ENCODE measurements at places on chromosomes 12 and 14. TPM values are rescaled to one million over a fixed set of nuclear protein-coding genes. Genes with fewer than 3 reads are reported as not detected.
A peak's percentile ranks its signal among the peaks of the same experiment; 100 is the strongest.

GRCh38 chr14:95946867-95947266, 70.2 kb downstream of the TUNAR start:
- H3K4me1 ChIP-seq, result no peaks in the 10 kb centered on the region
- H3K36me3 ChIP-seq, result no peaks in the 10 kb centered on the region
- H3K4me3 ChIP-seq, result no peak overlapping the region

DNA sequence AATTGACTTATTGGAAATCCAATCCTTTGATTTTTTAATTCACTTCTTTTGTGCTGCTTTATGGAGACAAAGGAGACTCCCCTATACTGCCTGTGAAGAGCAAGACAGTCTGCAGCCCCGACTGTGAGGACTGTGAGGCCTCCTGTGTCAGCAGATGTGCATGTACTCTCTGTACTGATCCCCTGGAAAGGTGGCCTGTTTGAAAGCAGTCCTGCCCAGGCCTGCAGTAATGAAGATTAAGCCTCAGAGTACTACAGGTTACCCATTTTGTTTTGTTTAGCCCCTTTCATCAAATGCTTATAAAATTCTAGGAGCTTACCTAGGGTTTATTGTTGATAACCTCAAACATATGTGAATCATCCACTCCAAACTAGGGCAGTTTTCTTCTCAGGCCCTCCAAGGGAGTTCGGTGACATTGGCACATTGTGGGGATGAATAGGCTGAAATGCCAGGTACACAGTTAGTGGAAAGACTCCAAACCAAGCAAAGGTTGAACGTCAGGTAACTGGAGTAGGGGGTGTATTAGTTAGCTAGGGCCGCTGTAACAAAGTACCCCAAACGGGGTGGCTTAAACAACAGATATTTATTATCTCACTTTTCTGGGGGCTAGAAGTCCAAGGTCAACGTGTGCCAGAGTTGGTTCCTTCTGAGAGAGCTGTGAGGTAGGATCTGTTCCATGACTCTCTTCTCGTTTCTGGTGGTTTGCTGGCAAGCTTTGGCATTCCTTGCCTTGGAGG, 208.7 kb upstream of the BCL2L14 start:
- no peak overlapping the region for H3K4me3 ChIP-seq
- H3K4me1 ChIP-seq, result no peaks in the 10 kb centered on the region
- no peaks in the 10 kb centered on the region for H3K27me3 ChIP-seq
- no peak for DNase-seq
- peak overlapping the region; percentile 41 for H3K27ac ChIP-seq

- no peak overlapping the region for H3K4me3 ChIP-seq
- peak overlapping the region; percentile 51 for H3K27ac ChIP-seq
- no peaks in the 10 kb centered on the region for H3K36me3 ChIP-seq
- H3K4me1 ChIP-seq, result no peaks in the 10 kb centered on the region
Observed at GRCh38 chr14:32572867-32573150, 243.7 kb downstream of the AKAP6 start.

DNA sequence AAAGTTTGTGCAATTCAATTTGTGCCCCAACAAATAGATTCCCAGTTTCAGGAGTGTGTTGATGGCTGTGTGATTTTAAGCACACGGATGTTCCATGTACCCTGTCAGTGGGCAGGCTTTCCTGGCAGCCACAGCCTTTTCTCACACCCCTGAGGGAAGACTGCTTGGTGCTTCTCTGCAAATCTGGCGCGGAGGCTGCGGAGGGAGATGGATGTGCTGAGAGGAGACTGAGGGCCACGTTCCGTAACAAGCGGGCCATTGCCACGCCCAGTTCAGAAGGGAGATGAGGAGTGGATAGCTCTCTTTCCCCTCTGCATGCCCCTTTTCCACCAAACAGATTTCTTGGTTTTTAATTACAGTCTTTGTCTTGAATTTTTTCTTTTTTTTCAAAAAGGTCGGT, 89.1 kb downstream of the BEGAIN start:
- H3K27me3 ChIP-seq, result no peaks in the 10 kb centered on the region
- H3K27ac ChIP-seq, result no peak overlapping the region
- no peaks in the 10 kb centered on the region for H3K4me1 ChIP-seq
- no peak overlapping the region for H3K4me3 ChIP-seq

DNA sequence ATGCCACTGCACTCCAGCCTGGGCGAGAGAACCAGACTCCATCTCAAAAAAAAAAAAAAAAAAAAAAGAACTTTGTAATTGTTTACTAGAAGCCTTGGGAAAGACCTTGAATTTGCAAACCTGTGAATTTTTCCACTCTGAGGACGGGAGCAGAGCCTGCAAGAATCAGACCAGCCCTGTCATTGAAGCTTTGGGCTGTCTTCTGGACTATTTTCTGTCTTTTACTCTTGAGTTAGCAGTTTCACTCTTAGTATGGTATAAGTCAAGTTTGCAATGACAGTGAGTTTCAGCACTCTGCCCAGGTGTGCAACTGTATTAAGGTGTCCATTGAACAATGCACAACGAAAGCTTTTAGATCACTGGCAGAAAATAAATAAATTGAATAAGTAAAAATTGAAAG, 81.4 kb upstream of the KRAS start:
- no peaks in the 10 kb centered on the region for H3K4me1 ChIP-seq
- H3K4me3 ChIP-seq, result no peak overlapping the region
- DNase-seq, result no peak

DNA sequence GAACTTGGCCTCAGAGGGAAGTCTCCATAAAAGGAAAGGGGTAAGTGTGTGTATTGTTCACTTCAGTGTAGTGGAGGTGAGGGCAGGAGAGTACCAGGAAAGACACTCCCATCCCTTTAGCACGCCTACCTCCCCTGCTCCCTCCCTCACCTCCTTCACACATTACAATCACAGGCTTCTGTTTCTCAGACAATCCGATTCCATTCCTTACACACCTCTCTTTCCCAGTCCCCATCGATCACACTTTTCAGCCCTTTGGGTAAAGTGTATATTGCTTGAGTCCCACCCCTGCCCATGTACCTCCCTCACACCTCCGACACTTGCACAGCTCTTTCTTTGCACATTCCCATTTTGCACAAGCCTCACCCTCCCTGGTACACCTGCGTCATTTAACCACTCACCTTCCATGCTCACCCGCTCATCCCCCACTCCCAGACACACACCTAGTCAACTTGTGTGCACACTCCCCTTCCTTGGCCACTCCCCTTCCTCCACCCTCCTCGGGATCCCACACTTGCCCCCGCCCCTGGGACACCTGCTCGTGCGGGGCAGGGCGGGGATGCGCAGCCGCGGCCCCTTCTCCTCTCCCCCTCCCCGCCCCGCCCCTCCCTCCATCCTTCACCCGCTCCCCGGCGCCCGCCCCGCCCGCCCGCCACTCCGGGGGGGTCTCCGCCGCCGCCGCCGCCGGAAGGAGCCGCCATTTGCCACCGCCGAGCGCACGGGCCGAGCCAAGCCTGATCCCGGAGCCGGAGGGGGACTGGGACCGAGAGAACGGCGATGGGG, at the start of gene MARCHF9:
Gene MARCHF9, plus strand, starts transcription at position 693 of the 783 bp plus-strand sequence. CDS start 426 bp downstream, outside the sequence.
- H3K4me1 ChIP-seq, result no peaks in the 10 kb centered on the region
- no peaks in the 10 kb centered on the region for H3K36me3 ChIP-seq
- no peaks in the 10 kb centered on the region for H3K27me3 ChIP-seq
- peak within 1 kb of the TSS; percentile 59 for H3K4me3 ChIP-seq
- H3K27ac ChIP-seq, result peak within 1 kb of the TSS; percentile 72
- peak; percentile 93 for DNase-seq

GRCh38 chr14:81269100-81269978, 48.6 kb upstream of the GTF2A1 start:
- H3K4me3 ChIP-seq, result no peak overlapping the region
- DNase-seq, result peak; percentile 49
- H3K4me1 ChIP-seq, result no peaks in the 10 kb centered on the region
- no peak overlapping the region for H3K27ac ChIP-seq

GRCh38 chr12:120956579-120957300, 21.6 kb upstream of the HNF1A start:
- H3K27ac ChIP-seq, result peak overlapping the region; percentile 78
- no peaks in the 10 kb centered on the region for H3K27me3 ChIP-seq
- peak; percentile 83 for DNase-seq
- H3K4me3 ChIP-seq, result no peak overlapping the region
- no peaks in the 10 kb centered on the region for H3K36me3 ChIP-seq
- peaks cover 5% of the 10 kb centered on the region for H3K4me1 ChIP-seq

GRCh38 chr12:118063576-118064391, 2.8 kb upstream of the WSB2 start:
- no peaks in the 10 kb centered on the region for H3K27me3 ChIP-seq
- H3K36me3 ChIP-seq, result no peaks in the 10 kb centered on the region
- H3K4me3 ChIP-seq, result no peak overlapping the region
- DNase-seq, result peak; percentile 37
- H3K4me1 ChIP-seq, result peaks cover 9% of the 10 kb centered on the region
- peak overlapping the region; percentile 94 for H3K27ac ChIP-seq

DNA sequence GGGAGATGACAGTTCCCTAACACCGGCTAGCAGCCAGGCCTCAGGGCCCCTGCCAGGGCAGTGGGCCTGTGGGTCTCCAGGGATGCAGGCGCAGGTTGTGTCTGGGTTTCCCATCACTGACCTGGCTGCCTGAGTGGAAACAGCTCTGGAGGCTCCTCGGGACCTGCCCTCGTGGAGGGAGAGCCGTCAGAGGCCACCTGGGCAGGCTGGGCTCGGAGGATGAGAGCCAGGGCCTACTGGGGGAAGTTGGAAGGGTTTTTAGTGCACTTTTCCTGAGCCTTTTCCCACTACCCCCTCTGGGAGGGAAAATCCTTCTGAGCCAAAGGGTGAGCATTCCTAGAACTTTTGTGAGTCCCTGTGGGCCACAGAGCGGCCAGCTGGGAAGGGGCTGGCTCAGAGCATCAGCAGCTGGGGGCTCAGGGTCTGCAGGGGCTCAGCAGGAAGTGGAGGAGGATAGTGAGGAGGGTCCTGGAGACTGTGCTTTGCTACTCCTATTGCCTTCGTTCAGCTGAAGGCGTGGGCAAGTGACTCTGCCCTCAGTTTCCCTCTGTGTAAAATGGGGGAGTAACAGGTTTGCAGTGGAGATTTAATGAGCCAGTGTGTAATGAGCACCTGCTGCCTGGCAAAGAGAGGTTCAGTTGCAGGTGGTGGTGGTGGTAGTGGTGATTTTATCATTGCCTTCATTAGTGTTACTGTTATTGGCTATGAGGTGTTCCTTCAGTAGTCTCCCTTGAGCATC, 1.8 kb downstream of the SH2B3 start:
- no peak for DNase-seq
- H3K27me3 ChIP-seq, result no peaks in the 10 kb centered on the region
- no peaks in the 10 kb centered on the region for H3K36me3 ChIP-seq

GRCh38 chr12:91173124-91173523, 9.5 kb downstream of the DCN start:
- H3K27me3 ChIP-seq, result no peaks in the 10 kb centered on the region
- no peak for DNase-seq
- no peak overlapping the region for H3K4me3 ChIP-seq
- no peaks in the 10 kb centered on the region for H3K4me1 ChIP-seq
- H3K27ac ChIP-seq, result no peak overlapping the region
- H3K36me3 ChIP-seq, result no peaks in the 10 kb centered on the region

DNA sequence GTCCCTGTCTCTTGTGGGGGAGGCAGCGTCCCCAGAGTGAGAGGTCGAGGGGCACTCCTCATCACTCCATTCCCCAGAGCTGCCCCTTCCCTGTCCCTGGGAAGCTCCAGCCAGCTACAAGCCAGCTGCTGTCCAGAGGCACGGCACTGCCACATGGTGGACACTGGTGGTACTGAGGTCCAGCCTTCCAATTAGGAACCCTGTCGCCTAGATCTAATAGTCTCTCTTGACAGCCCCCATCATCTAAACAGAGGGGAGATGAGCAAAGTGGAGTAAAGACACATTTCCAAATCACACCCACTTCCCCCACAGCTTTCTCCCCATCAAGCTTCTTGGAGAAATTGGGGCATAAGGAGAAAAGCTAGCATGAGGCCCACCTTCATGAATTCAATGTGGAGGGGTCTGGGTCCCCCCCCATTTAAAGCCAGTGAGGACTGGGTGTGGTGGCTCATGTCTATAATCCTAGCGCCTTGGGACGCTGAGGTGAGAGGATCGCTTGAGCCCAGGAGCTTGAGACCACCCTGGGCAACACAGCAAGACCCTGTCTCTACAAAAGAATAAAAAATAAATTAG, 2.1 kb upstream of the INHBE start:
- no peaks in the 10 kb centered on the region for H3K27me3 ChIP-seq
- H3K4me1 ChIP-seq, result no peaks in the 10 kb centered on the region
- no peak overlapping the region for H3K27ac ChIP-seq
- no peak overlapping the region for H3K4me3 ChIP-seq
- no peaks in the 10 kb centered on the region for H3K36me3 ChIP-seq

DNA sequence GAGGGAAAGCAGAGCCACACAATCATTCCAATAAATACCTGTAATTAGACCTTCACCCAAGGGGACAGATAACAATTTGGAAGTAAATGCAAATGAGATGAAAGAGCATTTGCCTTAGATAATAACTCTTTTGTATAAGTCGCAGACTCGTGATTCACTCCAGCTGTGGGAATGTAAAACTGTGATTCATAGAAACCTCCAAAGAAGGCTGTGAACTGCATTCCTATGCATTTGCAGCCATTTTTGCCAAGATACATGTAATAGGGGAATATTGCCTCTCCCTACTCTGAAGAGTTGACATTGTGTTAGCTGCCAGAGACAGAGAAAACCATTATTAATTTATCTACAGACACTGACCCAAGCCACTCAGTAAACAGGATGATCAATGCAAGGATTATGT, 181.9 kb upstream of the ARHGAP5 start:
- H3K27ac ChIP-seq, result no peak overlapping the region
- H3K4me1 ChIP-seq, result no peaks in the 10 kb centered on the region
- H3K36me3 ChIP-seq, result no peaks in the 10 kb centered on the region

- no peak overlapping the region for H3K4me3 ChIP-seq
- H3K4me1 ChIP-seq, result no peaks in the 10 kb centered on the region
- no peak for DNase-seq
Observed at GRCh38 chr14:65361920-65362319, 50.6 kb upstream of the FUT8 start.

GRCh38 chr14:82533351-82533750, 999.7 kb upstream of the SEL1L start:
- H3K27me3 ChIP-seq, result no peaks in the 10 kb centered on the region
- no peaks in the 10 kb centered on the region for H3K36me3 ChIP-seq
- no peak overlapping the region for H3K4me3 ChIP-seq
- no peak for DNase-seq
- no peak overlapping the region for H3K27ac ChIP-seq

GRCh38 chr14:76531085-76531484, 155.1 kb downstream of the ESRRB start:
- no peaks in the 10 kb centered on the region for H3K4me1 ChIP-seq
- no peak overlapping the region for H3K4me3 ChIP-seq
- H3K27me3 ChIP-seq, result no peaks in the 10 kb centered on the region
- H3K27ac ChIP-seq, result no peak overlapping the region
- DNase-seq, result no peak

Gene IFNG
- total RNA-seq, result not detected

Gene LHX5
- not detected for total RNA-seq

Data from colonic mucosa (tissue), 4 donors.